ENCODE measurements at places on chromosomes 11 and 22.

- DNase-seq = no peak
These were observed 79.5 kb downstream of the GAB2 start for GRCh38 chr11:78338138-78338537.

DNA sequence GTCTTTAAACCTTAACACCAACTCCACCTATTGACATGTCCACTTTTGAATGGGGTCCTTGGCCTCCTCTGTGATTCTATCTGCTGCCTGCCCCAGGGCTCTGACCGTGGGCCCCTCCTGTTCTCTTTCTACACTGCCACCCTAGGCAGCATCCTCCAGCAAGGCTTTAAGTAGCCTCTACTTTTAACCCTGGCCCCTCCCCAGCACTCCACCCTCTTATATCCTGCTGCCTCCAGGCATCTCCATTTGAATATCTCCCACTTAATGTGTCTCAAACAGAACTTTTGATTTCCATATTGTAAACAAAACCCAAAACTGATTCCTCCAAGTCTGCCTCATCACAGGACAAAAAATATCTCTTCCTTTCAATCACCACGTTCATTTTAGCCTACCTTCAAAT lies 90.5 kb upstream of the ARHGAP32 start:
- DNase-seq = no peak

DNA sequence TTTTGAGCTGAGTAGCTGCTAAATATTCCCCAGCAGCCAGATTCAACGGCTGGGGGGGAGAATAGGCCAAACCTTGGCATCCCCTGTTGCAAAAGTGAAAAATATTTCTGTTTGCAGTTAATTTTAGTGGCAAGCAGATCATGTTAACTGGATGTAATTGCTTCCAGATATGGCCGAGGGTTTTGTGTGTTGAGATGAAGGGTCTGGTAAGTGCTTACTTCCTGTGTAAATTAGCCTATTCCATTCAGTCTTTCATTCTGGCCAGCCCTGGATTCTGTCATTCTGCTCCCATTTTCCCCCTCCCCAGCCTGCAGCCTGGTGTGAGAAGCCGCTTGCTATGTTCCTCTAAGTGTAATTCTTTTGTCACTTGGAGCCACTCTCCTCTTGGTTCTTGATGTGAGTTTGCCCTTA lies 17.4 kb downstream of the ZBTB16 start:
- DNase-seq = no peak

GRCh38 chr22:44616882-44617655 lies 84.9 kb upstream of the PRR5 start:
- no peak for DNase-seq

GRCh38 chr11:92744929-92745585 lies 224.4 kb upstream of the MTNR1B start:
- no peak for DNase-seq

- no peak for DNase-seq
These were observed 228.6 kb upstream of the DDI1 start for GRCh38 chr11:103807806-103808205.

DNA sequence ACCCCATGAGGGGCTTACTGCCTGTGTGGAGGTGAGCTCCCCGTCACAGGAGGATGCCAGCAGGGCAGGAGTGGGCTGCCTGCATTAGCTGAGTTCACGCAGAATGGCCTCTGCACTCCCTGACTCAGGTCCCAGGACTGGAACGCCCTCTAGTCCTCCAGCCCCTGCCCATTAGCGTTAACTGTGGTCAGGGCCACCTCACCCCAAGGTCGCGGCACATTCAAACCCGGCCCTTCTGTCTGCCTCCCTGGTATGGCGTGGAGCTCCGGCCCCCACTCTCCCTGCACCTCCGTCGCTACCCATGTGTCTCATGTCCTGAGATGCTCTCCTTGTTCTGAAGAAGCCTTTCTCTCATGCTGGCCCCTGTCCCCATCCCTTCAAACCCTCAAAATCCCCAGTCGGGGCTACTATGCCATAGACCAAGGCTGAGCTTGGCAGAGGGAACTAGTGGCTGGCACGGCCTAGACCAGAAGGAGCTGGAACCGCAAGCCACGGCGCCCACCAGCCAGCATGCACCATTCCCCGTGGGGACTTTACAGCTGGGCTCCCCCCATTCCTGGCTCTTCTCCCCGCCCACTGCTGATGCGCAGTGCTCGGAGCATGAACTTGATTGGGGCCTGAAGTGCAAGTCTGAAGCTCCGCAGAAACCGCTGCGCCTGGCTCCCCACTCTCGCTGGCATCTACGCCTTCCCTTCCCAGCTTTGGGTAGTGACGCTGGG lies 79.5 kb upstream of the RTL6 start:
- no peak for DNase-seq

DNA sequence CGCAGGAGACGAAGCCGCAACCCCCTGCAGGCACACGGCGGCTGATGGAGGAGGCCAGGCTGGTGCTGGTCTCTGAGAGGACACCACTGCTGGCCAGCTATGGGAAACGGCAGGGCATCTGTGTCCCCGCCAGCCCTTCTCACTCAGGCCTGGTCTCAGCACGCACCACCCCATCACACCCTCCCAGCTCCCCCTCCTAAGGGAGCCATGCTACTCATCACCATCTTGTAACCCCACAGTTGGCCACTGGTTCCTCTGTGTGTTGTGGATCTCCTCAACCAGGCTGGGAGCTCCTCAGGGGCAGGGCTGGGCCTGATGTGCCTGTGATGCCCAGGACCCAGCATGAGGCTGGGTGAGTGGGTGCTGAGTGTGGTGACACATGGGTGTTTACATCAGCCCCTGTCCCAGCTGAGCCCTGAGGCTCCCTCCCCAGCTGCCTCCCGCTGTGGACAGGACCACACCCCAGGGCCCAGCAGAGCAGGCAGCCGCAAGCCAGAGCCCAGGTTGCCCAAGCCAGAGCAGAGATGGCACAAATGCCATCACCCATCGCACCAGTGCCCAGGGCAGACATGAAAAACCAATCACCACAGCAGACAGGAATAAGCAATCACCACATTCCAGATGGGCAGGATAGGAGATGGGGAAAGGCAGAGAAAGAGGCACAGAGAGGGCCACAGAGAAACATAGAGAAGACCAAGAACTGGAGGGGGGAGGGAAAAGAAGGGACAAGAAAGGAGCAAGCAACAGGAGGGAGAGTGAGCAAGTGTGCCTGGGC lies 8.2 kb downstream of the ARVCF start:
- DNase-seq = no peak

GRCh38 chr11:17163291-17163690 lies 44.5 kb downstream of the PIK3C2A start:
- no peak for DNase-seq

DNA sequence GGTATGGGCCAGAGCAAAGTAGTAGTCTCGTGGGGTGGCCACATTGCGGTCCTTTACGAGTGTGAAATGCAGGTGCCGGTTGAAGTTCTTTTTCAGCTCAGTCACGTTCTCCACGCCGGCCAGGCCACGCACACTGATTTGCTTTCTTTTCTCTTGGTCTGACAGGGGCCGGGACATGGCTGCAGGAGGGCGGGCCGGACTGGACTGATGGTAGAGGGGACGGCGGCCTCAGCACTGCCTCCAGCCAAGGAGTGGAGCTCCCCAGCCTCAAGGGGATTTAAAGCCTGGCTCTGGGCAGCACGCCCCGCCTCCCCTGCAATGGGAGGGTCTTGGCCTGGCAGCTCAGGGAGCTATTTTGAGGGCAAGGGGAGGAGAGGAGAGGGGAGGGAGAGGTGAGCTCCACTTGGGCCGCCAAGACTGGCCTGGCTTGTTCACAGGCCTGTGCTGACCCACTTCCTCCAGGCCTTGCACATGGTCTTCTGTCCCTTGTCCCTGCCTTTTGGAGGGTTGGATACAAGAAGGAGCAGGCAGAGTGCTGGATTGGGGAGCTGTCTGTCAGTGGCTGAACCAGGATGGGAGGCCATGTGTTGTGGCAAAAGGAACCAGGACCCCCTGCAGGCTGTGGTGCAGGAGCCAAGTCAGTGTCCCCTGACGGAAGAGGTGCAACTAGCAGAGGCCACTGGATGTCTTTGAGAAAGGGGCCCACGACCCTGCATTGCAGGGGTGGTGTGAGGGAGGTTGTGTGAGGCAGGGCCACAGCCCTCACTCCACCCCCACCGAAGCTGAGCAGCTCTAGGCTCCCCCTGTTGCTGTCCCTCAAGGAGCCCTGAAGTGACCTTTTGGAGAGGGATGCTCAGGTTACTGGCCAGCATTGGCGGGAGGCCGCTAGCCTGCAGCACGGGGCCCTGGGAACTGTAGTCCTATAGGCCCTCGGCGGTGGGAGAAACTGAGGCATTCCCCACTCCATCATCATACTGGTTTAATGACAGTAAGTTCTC lies at the start of gene PYGM:
Gene PYGM, minus strand, starts transcription at position 253 of the 998 bp plus-strand sequence. Its CDS starts 76 bp downstream, at position 177.
- no peak for DNase-seq

- no peak for DNase-seq
These were observed 10.8 kb downstream of the AHNAK start for GRCh38 chr11:62535802-62536201.

GRCh38 chr22:45866126-45866645 lies 110.8 kb downstream of the WNT7B start:
- no peak for DNase-seq

DNA sequence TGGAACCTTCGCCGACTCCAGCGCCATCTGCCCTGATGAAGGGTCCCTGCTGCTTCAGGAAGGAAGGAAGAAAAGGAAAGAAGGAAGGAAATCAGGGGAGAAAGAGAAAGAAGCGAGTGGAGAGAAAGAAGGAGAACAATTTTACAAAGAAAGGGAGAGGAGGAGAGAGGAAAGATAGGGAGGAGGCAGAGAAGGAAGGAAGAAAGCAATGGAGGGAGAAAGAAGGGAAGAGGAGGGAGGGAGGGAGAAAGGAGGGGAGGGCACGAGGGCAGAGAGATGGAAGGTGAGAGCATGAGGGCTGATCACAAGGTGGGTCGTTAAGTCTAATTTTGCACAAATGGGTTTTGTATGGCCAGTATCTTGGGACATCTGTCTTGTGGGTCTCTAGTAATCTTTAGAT lies 39.2 kb downstream of the PARVA start:
- no peak for DNase-seq

- DNase-seq = no peak
These were observed 219.9 kb downstream of the MN1 start for GRCh38 chr22:27581688-27582087.

DNA sequence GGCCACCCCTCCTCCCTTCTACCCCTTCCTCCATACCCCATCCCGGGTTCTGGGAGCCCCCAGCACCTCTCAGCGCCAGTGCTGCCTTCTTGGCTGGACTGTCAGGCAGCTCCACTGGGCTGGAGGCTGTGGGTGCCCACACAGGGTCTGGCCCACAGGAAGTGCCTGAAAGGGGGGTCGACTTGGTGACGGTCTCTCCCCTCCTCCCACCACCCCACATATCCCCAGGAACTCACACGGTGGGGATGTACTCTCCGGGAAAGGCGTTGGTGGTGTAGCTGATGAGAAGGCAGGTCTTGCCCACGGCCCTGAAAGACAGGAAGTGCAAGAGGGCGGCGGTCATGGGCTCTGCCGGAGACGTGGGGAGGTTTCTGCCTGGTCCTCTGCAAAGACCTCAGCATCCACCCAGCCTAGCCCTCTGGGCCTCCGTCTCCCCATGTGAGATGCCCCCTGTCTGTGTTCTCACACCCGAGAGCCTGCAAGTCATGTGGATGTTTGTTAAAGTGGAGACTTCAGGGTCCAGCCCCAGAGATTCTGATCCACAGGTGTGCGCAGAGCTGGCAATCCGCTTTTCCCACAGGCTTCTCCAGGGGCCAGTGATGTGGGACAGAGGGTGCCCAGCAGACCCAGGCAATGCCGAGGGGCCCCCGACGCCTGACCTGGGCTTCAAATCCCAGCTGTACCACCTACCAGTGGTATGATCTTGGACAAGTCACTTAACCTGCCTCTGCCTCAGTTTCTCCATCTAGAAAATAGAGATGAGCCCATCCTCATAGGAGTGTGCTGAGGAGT lies 2.5 kb downstream of the RAC2 start:
- peak; percentile 70 for DNase-seq

DNA sequence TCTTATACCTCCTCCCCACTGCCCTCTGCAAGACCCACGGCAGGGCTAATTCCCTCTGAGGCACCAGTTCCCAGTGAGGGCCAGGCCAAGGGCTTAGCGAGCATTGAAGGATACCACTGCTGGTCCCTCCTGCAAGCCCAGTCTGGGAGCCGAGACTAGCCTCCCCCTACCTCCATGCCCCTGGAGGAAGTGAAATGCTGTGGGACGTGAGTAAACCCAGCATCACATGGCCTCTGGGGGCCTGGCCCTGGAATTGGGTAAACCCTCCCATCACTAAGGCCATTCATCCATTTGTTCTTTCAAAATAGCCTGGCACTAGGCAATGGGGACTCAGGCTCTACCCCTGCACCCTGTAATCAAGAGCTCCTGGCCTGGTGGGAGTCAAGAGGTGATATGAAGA lies 24.7 kb downstream of the ARAP1 start:
- no peak for DNase-seq

GRCh38 chr11:1303126-1303821 lies 6.2 kb downstream of the TOLLIP start:
- DNase-seq = no peak

- no peak for DNase-seq
These were observed 399.2 kb upstream of the NARS2 start for GRCh38 chr11:78973876-78974275.

DNA sequence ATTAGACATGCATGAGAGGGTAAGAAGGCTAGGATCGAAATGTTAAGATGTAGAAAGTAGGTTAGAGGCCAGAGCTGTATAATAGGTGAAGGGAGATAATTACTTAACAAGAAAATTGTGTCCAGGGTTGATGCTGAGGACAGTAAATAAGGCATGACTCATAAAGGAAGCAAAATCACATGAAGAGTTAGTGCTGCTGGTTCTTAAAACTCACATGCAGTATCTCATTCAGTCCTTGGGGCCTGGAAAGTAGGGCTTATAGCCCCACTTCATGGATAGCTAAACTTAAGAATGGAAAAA lies 130.2 kb downstream of the NCAM1 start:
- no peak for DNase-seq

DNA sequence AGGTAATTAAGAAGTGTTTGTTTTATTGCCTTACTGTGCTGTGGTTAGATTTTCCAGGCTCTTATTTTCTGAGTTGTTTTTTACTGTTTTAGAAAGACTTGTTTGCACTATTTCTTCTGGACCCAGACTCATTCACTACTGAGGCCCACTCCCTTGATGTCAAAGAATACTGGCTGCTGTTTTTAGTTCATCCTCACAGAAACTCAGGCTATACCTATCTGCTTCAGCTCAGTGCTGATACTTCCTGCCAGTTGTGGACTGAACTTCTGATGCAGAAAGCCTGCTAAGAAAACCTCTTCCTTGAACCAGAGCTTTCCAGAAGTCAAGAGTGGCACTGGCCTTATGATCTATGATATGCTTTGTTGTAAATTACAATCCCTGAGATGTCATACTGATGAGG lies 15.9 kb upstream of the PIK3IP1 start:
- no peak for DNase-seq

GRCh38 chr11:134677397-134677822 lies 265.4 kb upstream of the B3GAT1 start:
- DNase-seq = no peak

GRCh38 chr22:46538814-46539160 lies 1.4 kb upstream of the CELSR1 start:
- no peak for DNase-seq

DNA sequence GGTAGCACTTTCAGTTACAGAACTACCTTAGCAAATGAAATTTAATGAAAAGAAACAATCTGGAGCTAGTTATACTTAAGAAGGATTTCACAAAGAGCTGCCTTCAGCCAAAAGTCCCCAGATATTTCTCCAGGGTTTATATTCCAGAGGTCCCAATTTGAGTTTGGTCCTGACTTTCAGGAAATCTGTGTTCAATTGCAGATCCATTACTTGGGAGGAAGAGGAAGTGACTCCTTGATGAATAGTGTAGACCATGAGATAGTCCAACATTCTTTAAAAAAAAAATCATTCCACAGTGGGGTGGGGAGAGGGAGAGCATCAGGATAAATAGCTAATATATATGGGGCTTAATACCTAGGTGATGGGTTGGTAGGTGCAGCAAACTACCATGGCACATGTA lies 117.6 kb upstream of the ARHGAP20 start:
- no peak for DNase-seq

GRCh38 chr22:35921777-35922176 lies 106.8 kb downstream of the RBFOX2 start:
- peak; percentile 57 for DNase-seq

Measured in activated CD4-positive, alpha-beta T cell treated with anti-CD3 and anti-CD28 coated beads, Interleukin-2, amount 50 U/mL, for 16 hours (primary cell).